ENCODE measurements at places on chromosomes 6 and 20.

DNA sequence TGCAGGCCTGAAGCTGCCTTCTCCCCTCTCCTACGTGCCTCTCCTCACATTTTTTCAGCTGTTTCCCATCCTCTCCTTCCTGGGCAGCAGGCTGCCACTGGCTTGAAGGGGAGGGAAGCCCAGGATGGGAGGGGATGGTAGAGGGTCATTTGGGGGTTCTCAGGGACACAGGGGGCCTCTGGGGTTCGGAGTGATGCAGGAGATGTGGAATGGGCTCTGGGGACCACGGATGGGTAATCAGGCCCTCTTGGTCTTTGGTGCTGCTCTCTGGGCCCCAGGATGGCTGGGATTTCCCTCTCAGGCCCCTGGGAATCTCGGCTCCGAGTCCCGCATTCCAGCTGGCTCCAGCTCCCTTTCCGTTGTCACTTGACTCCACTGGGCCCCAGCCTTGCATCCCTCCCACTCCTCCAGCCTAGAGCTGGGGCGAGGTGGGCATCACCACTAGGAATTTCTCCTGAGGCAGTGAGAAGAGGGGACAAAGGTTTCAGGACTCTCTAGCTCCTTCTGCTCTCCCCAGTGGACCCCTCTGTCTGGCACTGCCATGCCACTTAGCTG is 2.0 kb upstream of the DDR1 start:
- DNase-seq = no peak

- DNase-seq = no peak
Observed at GRCh38 chr6:165543781-165544180, 119.3 kb downstream of the PDE10A start.

DNA sequence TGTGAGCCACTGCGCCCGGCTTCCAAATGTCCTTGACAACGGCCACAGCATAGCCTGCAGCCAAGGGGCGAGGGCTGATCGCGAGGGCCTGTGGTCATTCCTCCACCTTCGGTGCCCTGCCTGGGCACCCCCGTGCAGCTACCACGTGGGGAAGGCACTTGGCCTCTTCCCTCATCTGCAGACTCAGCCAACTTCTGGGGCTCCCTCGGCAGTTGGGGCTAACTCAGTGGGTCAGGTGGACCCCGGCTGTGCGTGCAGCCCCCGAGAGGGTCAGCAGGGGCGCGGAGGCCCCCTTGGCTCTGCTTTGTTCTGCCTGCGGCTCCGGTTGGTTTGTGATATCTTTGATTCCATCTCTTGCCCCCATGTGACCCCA is 52.9 kb upstream of the BHLHE23 start:
- DNase-seq = no peak

DNA sequence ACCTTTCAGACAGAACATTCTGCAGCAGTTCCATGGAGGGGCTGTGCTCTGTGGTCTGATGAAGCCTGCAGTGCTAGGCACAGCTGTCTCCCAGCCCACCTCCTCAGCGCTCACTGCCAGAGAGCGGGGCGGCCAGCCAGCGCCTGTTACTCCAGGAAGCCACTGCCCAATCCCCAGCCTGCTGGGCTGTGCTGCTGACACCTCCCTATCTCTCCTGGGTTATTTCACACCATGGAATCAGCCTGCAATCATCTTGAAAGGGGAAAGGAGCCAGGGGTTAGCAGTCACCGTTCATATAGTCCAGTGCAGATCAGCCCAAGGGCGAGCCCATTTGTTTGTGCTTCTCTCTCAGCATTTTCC is 46.3 kb upstream of the NHSL1 start:
- DNase-seq = peak; percentile 55
